ENCODE measurements at places on chromosomes 2 and 18. TPM values are rescaled to one million over a fixed set of nuclear protein-coding genes. Genes with fewer than 3 reads are reported as not detected.

Gene RUFY4
- 0.29 TPM for total RNA-seq

Gene CREG2
- total RNA-seq, result 8.6 TPM

Gene SCYGR4
- not detected for total RNA-seq

Gene ORC4
- total RNA-seq, result 43.3 TPM

Gene SYT4
- total RNA-seq, result not detected

Gene PKDCC
- 3.9 TPM for total RNA-seq

Gene EHD3
- total RNA-seq, result 5.2 TPM

Gene C2orf78
- not detected for total RNA-seq

Gene NLRC4
- total RNA-seq, result not detected

Gene SPHKAP
- not detected for total RNA-seq

Gene FNDC4
- 30.6 TPM for total RNA-seq

Gene ABCG5
- not detected for total RNA-seq

Gene CFAP210
- total RNA-seq, result not detected

Gene GDF7
- total RNA-seq, result 11.8 TPM

Gene CHRNA1
- total RNA-seq, result 6.2 TPM

Gene DYSF
- total RNA-seq, result 148 TPM

Gene GAL3ST2
- not detected for total RNA-seq

Gene SAG
- total RNA-seq, result not detected

Gene KIF5C
- 0.29 TPM for total RNA-seq

Gene TMEM169
- total RNA-seq, result 0.48 TPM

Gene RGPD4
- not detected for total RNA-seq

Gene ARHGAP28
- 25.6 TPM for total RNA-seq

Gene PARD6G
- 2.0 TPM for total RNA-seq

Gene HAUS1
- 92.4 TPM for total RNA-seq

All from vein endothelial cell (primary cell).